Stimulated activated CD4-positive, alpha-beta T cell treated with anti-CD3 and anti-CD28 coated beads, TNF-alpha, amount 100 ng/mL, for 1 hour (primary cell): ENCODE measurements at places on chromosomes 4 and X.

- no peak for DNase-seq
Measured at GRCh38 chr4:141430686-141431085, 205.7 kb upstream of the IL15 start.

DNA sequence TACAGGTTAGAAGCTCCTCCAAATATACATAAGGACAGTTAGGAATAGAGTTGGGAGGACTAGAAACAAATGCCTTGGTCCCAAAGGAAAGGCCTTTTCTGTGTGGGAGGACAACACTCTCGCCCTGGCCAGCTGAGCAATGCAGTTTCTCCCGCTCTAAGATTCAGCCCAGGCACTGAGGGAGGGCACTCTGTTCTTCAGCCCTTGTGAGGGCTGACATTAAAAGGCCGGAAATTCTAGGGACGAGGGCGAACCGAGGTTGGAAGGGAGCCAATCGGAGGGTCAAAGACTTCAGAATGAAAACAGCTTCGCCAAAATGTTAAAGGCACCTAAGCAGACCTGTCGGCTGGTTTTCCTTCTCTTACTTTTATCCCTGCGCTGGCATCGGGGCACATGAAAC lies 2.9 kb upstream of the PTCHD1 start:
- no peak for DNase-seq

- DNase-seq = no peak
Measured at GRCh38 chrX:115378471-115378870, 89.0 kb downstream of the LUZP4 start.

DNA sequence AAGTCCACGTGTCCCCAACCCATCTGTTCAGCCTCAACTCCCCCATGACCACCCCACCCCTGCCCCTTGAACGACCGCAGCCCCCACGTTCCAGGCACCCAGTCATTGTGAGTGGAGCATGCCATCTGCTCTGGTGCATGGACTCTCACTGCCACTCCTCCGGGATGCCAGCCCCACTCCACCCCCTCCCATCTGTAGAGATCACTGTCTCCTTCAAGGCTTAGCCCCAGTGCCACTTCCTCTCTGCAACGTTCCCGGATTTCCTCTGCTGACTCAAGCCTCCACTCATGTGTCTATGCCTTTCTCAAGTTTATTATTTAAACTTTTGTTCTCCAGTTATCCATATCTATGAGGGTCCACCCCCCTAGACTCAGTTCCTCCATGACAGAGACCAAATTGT lies 54.0 kb downstream of the MAML3 start:
- no peak for DNase-seq

DNA sequence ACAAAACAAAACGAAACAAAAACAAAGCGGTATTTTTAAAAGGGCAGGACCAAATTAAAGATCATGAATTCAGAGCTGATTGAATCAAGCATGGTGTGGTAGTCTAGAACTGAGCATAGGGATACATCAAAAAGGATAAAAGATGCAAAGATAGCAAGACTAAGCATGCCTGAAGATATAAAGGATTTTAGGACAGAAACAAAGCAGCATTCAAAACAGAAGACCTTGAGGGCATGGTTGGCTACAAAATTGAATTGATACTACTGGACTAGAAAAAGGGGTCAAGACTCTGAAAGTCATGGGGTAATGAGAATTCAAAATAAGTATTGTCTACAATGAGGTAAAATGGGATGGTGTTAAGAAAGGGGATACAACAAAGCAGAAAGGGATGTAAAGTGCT lies 41.6 kb downstream of the RAB33A start:
- DNase-seq = no peak
